Uterus (tissue), 4 donors: ENCODE measurements at places on chromosomes 5 and 9.

DNA sequence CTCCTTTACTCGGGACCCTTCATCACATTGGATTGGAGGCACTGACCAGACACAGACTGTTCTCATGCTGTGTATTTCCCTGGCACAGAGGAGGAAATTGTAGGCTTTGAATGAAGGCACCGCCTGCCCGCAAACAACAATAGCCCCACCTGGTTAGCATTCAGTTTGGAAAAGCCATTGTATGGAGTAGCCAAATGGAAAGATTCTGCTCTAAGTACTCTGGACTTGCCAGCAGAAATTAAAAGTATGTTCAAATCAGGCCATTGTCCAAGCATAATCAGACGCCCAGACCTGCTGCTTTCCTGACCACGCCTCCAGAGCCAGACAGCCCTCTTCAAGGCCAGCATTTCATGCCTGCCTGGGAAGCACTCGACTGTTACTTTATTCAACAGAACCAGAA lies 8.0 kb upstream of the SEMA4D start:
- DNase-seq = no peak

DNA sequence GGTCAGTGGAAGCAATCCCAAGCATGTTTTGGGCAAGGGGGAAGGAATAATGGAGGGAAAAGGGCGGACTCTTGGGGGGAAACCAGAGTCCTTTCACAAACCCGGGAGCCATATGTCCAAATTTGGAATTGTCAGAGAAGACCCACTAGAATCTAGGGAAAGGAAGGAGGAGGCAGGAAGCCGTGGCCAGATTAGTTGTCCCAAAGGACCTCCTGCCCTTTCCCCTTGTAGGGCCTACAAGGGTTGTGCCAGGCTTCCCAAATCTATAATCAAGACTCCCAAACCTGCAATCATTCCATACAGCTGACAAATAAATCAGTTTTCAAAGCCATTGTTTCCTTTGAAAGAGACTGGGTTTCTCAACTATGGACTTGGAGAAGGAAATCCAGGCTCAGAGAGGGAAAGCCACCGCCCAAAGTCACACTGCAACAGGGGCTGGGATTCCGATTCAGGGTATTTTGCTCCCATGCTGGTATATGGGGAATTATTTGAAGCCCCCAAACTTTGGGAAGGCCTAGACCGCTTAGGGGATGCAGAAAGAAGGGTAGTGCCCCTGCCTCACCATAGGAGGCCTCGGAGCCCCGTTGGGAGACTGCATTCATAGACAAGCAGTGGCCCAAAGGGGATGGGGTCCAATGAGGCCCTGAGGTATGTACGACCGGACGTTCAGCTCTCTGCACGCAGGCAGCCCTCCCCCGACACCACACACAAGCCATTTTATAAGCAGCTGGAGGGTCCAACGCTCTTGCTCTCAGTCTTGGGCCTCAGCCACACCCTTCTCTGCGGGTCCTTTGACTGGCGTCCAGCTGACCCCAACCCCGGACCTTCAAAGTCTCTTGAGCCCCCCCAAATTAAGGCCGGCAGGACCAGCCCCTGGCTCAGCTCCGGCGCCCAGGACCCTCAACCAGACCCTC lies 815 bp downstream of the ANXA6 start:
- no peak for DNase-seq

GRCh38 chr5:161301586-161301985 lies 244.9 kb downstream of the GABRB2 start:
- DNase-seq = no peak

DNA sequence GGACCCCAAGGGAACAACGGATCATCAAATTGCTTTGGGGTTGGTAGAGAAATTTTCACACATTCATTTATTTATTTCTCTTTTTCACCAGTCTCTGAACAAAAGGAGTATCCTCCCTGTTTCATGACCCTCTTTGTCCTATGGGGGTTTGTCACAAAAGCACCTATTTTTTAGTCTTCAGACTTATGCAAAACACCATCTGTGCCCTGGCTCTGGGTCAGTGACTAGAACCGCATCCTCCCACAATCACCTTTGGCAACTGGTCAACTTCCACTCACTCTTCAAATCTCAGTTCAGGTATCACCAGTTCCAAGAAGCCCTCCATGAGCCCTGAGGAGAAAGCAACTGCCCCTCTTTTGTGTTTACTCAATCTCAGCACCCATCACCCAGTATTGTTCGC lies 395.7 kb downstream of the CDK5RAP2 start:
- no peak for DNase-seq

- DNase-seq = no peak
Measured at GRCh38 chr5:116273448-116274242, 188.8 kb downstream of the COMMD10 start.

- DNase-seq = no peak
Measured at GRCh38 chr5:31116466-31117031, 76.9 kb upstream of the CDH6 start.

GRCh38 chr9:125536776-125537175 lies 170.2 kb downstream of the MAPKAP1 start:
- no peak for DNase-seq

- DNase-seq = no peak
Measured at GRCh38 chr5:99025298-99026045, 96.7 kb upstream of the CHD1 start.

GRCh38 chr5:132198571-132198970 lies 29.1 kb downstream of the P4HA2 start:
- no peak for DNase-seq

DNA sequence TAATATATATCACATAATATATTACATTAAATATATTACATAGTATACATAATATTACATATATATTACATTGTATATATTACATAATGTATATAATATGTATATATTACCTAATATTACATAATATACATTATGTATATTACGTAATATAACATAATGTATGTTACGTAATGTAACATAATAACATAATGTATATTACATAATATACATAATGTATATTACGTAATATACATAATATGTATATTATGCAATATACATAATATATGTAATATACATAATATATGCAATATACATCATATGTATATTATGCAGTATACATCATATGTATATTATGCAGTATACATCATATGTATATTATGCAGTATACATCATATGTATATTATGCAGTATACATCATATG lies 19.1 kb downstream of the CYLC2 start:
- DNase-seq = no peak

GRCh38 chr5:160092960-160093707 lies 26.1 kb downstream of the PWWP2A start:
- no peak for DNase-seq

GRCh38 chr5:31720004-31720403 lies 81.1 kb downstream of the PDZD2 start:
- no peak for DNase-seq

- no peak for DNase-seq
Measured at GRCh38 chr5:58985759-58986158, 402.9 kb downstream of the RAB3C start.

DNA sequence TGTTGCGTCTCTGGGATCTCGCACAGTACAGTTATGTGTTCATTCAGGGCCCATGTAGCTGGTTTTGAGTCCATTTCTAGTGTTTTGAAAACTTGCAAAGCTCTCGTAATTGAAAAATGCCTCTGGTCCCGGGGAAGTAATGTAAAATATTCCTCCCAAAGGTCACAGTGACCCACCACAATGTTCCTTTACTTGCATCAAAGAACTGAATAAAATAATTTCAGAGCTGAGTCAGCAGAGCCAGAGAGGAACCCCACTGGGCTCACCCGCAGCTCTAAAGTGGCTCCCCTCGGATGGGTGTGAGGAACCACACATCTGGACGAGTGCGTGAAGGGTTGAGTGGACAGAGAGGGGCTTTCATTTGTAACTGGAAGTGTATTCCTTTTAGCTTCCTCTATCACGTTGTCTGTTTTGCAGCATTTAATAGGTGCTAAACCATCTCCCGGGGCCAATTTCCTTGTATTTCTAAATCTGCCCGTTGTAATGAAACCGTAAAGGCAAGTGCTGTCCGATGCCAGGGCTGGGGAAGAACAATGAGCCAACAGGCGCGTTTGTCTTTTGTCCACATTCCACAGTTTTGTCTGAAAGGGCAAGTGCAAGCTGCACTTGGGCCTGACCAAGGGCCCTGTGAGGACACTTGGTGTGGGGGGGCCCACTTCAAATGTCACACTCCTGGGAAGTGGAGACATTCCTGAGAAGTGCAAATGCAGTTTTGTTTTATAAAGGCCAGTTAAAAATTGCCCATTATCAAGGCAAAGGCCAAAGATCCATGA lies 29.9 kb downstream of the COL5A1 start:
- DNase-seq = no peak

DNA sequence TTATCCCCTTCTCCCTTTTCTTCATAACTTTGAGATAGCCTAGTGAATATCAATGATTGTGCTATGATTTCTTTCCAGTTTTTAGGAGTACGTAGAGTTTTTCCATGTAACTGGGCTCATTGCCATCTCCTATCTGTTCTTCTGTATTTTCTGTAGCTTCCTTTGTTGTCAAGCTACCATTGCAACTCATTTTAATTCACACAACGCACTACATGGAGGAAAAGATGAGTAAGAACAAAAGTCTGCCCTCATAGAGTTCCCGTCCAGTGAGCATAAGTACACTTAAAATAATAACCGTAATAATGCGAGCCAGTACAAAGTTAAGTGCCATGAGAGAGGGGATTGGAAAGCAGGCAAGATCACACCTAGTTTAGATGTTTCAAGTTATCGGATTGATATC lies 177.7 kb downstream of the PAM start:
- DNase-seq = no peak

GRCh38 chr5:374631-375335 lies 53.3 kb downstream of the AHRR start:
- peak; percentile 6 for DNase-seq

DNA sequence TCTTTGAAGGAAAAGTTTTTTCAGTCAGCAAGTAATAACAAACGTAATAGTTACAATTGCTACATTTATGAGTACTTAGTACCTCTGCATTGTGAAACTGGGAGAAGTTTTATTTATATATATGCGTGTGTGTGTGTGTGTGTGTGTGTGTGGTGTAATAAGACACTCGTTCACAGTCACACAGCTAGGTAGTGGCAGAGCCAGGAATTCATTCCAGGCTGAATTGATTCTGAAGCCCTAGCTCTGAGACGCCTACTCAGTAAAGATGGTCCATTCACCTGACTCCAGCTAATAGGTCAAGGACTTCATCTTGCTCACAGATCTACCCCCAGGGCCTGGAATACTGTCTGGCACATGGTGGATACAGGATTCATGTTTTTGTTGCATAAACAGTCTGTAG lies 13.6 kb upstream of the CAST start:
- no peak for DNase-seq

DNA sequence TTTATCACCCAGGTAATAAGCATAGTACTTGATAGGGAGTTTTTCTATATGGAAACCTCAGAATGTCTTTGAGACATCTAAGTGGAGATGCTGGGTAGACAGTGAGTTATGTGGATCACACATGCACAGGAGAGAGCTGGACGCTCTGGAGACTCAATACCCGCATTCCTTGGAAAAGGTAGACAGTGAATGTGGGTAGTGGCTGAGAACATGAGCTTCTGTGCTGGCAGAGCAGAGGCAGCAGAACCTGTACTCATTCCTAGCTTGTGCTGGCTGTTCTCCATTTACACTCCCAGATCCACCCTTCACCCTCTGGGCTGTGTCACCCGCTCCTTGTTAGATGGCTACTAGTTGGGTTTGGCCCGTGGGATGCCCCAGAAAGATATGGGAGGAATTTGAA lies 269.8 kb downstream of the ASTN2 start:
- no peak for DNase-seq

- DNase-seq = peak; percentile 94
Measured at GRCh38 chr5:132293992-132294727, at the start of gene SLC22A4. Gene SLC22A4 (plus strand): TSS chr5:132294394. CDS start chr5:132294617, 223 bp downstream.

DNA sequence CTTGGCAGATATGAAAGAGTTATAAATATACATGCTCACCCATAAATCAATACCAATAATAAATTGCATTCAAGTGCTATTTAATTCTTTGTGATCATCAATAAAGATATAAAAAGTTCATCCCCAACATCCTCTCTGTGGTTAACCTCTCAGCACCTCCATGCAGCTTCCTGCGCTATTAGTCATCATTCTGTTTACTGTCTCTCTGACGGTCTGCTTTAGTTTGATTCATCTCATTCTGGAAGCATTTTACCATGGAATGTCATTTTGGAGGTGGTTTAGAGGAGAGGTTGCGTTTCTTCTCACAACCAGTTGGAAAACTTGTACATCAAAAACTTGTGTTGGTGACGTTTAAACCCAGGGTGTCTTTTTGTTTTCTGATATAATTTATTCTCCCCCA lies 486.6 kb downstream of the BRINP1 start:
- DNase-seq = no peak

DNA sequence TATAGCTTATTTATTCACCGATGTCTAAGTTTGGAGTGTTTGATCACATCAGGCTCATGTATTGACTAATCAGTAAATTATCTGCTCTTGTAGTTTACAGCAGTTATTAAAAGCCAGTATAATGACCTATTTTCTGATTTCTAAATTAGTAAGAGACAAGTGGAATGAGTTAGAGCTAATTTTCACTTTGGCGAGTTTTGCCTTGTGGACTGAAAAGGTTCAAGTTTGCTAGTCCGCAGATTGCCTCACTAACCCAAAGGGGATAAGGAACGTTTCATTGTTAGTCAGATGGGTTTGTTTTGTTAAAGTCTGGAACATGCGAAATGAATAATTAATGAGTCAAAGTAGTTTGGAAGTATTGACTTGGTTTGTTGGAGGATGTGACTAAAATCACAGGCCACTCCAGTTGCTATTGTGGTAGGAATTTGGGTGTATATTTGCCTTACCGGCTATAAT lies 40.1 kb downstream of the SMARCA2 start:
- no peak for DNase-seq

GRCh38 chr5:53123702-53124101 lies 14.1 kb upstream of the MOCS2 start:
- DNase-seq = no peak

- no peak for DNase-seq
Measured at GRCh38 chr9:93010704-93011103, 47.8 kb upstream of the SUSD3 start.

DNA sequence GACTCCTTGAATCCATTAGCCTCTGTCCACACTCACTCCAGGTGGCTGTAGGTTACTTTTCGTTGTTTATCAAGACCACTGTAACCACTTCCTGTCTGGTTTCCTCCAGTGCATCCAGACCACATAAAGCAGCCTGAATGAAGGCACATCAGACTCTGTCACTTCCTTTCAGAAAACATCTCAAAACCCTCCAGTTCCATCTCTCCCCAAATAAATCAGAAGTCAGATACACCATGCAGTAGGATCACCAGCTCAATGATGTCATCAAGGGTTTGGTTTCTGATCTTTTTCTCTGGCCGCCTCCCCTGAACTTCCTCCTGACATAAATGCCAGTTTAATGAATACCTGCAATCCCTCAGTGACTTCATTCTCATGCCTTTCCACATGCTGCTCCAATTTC lies 161.2 kb downstream of the ZNF462 start:
- no peak for DNase-seq

DNA sequence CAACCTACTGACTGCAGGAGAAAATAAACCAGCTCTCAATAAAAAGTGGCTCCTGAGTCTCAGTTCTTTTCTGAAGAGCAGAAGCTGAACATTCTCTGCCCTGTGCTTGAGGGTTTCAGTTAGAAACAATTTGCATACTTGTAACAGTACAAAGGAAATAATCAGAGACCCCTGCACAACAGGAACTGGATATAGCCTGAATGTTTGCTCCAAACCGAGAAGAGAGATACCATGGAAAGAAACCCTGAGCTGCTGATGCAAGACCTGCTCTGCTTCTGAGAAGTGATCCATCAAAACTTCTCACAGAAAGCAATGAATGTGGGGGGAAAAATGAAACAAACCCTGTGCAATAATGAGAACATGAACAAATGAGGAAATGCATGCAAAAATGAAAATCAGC lies 592.9 kb downstream of the SEMA5A start:
- DNase-seq = no peak

GRCh38 chr9:16743375-16743774 lies 127.1 kb downstream of the BNC2 start:
- no peak for DNase-seq
